Activated naive CD4-positive, alpha-beta T cell (primary cell): ENCODE measurements at places on chromosomes 2 and 18.
A peak's percentile ranks its signal among the peaks of the same experiment; 100 is the strongest.

GRCh38 chr2:38526195-38526594 is 76.5 kb downstream of the HNRNPLL start:
- no peak for DNase-seq

DNA sequence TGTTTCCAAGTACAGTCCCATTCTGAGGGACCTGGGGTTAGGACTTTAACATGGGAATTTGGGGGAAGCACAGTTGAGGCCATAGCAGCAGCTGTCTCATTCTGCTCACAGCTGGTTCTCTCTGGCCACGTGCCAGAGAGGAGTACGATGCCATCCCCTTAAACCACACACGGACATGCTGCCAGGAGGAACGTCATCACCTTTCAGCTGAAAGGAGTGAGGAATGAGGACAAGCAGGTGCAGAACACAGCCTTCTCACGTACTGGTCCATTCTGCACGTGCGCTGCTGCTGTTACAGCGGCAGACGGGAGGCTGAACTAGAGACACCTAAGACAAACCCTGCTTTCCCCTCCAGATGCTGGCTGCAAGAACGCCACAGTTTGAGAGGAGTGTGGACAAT is 33.5 kb downstream of the ODC1 start:
- no peak for DNase-seq

GRCh38 chr2:240512666-240513535 is 44.9 kb downstream of the ANKMY1 start:
- DNase-seq, result no peak

GRCh38 chr2:66437109-66437690 is 2.3 kb downstream of the MEIS1 start:
- DNase-seq, result no peak

- no peak for DNase-seq
Observed at GRCh38 chr18:54710074-54710899, 118.0 kb upstream of the RAB27B start.

DNA sequence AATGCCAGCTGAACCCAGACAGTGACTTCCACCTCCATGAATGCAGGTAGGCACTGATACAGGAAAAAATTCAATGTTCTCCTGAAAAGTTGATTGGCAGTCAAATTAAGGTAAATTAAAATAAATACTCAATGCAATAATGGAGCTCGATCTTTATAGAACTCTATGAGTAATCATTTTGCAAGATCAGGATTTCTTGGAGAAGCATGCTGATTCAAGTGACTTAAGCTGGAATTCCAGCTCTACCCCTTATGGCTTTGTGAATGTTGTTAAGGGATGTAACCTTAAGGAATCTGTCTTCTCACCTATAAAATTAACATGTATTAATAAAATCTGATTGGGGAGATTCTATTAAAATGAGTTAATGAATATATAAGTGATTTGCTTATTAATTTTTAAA is 145.1 kb downstream of the QPCT start:
- DNase-seq, result no peak

DNA sequence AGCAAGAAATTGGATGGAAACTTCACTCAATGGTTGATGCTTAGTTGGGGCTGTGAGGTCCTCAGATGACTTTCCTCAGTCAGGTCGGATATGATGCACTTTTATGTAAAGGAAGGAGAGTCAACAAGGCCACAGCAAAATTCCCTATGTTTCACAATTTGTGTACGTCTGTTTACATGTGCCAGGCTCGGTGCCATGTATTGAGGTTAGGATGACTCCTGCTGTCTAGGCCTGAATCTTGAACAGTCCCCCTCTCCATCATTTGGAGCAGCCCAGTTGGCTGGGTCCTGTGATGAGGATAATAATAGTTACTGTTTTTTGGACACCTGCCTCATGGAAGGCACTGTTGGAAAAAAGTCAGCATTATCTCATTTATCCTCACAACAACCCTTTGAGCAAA is 43.1 kb downstream of the VSNL1 start:
- DNase-seq, result no peak

DNA sequence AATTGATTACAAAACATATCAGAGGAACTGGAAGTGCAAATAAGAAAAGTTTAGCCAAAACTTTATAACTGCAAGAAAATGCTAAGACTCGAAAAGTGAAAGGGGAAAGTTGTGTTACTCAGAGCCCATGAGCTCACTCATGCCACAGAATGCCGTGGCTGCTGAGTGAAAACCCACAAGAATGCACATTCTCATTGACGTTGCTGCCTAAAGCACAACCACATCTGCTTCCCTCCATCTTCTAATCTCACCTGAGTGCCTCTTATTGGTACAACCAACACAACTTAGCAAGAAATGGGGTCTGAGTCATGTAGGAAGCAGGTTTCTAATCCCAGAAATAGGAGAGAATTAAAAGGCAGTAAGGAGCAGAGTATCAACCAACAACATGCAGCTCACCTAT is 259.7 kb downstream of the LNPK start:
- no peak for DNase-seq

DNA sequence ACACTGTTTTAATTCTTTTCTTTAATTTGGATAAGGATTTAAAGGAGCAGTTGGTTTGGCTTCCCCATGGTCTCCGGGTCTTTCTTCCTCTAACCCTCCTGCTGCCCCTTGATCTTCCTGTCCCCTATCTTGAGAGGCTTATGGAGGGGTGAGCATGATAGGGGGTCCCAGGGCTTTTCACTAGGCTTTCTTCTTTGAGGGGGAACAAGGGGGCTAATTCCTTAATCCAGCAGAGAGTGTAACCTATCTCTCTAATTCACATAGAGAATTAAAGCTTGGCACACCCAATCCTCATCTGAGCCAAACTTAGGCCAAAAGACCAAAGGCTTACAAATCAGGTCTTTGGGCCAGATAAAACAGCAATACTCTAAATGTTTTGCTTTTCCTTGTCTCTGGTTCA is 21.5 kb upstream of the C2orf66 start:
- no peak for DNase-seq

DNA sequence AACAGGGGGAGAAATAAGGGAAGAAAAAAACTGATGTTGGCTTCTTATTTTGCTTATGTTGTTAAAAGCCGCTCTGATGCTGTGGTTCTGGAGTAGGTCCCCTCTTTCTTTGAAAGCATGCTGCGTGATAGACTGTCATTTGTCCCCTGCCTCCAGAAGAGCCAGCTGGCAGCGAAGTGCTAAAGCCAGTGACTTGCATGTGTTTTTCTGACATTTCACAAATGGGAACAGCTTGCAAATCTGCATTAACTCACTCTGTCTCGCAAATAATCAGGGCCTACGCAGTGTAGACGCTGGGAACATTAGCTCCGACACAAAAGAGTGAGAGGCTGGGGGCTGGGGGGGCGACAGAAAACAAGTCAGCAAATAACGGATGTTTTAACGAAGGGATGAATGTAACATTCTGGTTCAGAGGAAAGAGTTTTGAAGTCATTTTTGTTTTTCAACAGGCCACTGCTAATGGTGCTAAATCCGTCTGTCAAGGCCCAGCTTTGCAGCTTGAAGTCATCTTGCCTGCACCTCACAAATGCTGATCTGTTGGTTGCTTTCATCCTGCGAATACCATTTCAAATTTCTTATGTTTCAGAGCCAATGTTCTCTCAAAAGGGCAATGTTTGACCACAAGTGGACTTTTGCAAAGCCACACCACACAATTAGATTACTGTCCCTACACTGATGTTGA is 68.8 kb upstream of the PIK3C3 start:
- DNase-seq, result no peak

GRCh38 chr2:158993721-158994587 is 25.5 kb downstream of the TANC1 start:
- DNase-seq, result no peak

DNA sequence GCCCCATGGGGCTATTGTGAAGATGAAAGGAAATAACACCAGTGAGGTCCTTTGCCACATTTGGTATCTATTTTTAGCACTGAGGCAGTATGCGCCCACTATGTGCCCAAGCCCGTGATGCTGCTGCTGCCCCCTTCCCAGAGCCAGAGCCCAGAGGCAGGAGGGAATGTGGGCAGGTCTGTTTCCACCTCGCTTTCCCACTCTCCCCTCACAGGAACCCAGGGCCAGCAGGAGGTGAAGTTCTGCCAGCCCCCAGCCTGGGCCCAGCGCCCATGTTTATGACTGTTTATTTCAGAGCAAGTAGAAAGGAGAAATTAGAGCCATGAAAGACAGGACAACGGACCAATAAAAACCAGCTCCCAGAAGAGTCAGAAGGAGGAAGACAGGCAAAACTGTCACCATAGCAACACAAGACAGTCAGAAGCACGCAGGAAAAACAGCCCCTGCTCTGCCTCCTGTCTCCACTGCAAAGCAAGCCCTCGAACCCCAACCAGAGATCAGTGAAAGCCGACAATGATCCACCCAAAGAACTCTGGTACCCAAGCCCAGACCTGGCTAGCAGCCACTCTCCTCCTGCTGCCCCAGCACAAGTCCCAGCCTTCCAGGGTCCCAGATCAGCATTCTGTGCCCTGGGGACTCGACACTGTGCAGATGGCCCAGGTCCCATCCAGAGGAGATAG is 1.4 kb downstream of the CYRIA start:
- DNase-seq, result no peak

GRCh38 chr2:236753606-236754270 is 184.1 kb downstream of the ACKR3 start:
- DNase-seq, result no peak

- peak; percentile 20 for DNase-seq
Observed at GRCh38 chr2:46239847-46240181, 57.4 kb upstream of the EPAS1 start.

- no peak for DNase-seq
Observed at GRCh38 chr2:201904538-201905420, 98.4 kb downstream of the CDK15 start.

DNA sequence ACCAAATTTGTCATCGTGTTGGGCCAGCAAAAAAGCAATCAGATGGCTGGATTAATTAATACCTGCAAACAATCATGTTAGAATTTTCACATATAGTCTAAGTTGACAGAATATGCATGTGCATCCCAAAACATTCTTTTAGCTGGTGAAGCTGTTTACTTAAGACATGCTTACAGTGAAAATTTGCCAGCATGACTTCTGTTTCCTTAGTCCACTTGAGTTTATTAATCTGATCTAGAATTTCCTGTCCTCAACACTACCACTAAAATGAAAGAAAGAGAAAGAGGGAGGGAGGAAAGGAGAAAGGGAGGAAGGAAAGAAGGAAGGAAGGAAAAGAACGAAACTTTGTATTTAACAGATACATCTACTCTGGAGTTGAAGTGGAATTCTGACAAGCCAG is 2109.9 kb upstream of the PIK3C3 start:
- DNase-seq, result no peak

- no peak for DNase-seq
Observed at GRCh38 chr2:213067888-213068287, 83.5 kb downstream of the IKZF2 start.
